OCI-LY7 (cell line): ENCODE measurements at places on chromosomes 3 and 15.

GRCh38 chr3:61417352-61417751 lies 144.0 kb upstream of the PTPRG start:
- no peak for DNase-seq

DNA sequence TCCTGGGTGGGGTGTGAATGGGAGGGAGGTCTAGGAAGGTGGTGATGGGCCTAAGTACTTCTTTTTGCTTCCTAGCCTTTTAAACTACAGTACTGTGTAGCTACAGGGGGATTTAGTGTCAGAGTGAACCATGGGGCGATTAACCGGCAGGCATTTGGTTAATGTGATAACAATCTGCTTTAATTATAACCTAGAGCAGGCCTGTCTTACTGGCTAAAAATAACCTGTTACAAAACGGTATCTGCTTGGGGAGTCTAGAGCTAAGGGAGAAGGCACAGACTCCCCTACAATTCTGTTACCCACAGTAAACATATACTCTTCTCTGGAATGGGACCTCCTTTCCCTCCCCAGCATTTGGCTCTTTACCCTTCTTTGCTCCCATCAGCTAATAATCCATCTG lies 85.4 kb downstream of the RBPMS2 start:
- no peak for DNase-seq

DNA sequence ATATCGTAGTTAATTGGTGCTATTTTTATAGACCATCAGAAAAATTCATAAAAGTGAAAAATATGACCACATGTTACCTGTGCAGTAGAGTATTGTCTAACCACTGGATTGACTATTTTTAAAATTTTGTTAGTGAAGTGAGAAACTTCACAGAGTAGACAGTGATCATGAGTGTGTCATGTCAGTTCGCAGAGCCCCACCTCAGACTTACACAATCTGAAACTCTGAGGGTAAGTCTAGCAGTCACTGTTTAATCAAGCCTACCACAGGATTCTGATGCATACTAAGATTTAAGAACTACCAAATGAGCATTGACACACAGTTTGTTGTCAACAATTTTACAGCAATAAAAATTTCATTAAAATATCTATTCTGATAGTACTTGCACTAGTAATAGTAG lies 552.9 kb upstream of the SUCLG2 start:
- DNase-seq, result no peak

- no peak for DNase-seq
Measured at GRCh38 chr15:75895731-75896130, 7.9 kb upstream of the FBXO22 start.
